GOT3 (cell line): ENCODE measurements at places on chromosomes 1 and 21.

- DNase-seq: no peak
Observed at GRCh38 chr21:45768011-45768739, 124.7 kb downstream of the PCBP3 start.

DNA sequence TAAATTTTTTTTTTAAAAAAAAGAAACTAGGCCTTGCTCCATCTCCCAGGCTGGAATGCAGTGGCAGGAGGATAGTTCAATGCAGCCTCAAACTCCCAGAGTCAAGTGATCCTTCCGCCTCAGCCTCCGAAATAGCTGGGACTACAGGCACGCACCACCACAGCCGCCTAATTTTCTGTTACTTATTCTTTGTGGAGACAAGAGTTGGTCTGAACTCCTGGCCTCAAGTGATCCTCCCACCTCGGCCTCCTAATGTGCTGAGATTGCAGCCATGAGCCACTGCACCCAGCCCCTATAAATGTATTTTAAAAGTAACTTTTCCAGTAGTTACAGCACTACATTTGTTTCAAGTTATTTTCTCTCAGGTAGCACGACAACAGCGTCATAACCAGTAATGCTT lies 2.3 kb downstream of the BRWD1 start:
- no peak for DNase-seq

GRCh38 chr1:3140437-3140836 lies 71.4 kb downstream of the PRDM16 start:
- DNase-seq: no peak

- DNase-seq: no peak
Observed at GRCh38 chr1:39542924-39543323, 33.7 kb downstream of the PABPC4 start.

- DNase-seq: no peak
Observed at GRCh38 chr1:45857101-45857700, 53.8 kb downstream of the MAST2 start.
